ENCODE measurements at places on chromosomes 5 and 9.

GRCh38 chr9:18393340-18394130 lies 80.4 kb upstream of the ADAMTSL1 start:
- DNase-seq, result peak; percentile 24

- no peak for DNase-seq
These were observed 539 bp downstream of the POC5 start for GRCh38 chr5:75716715-75717081.

DNA sequence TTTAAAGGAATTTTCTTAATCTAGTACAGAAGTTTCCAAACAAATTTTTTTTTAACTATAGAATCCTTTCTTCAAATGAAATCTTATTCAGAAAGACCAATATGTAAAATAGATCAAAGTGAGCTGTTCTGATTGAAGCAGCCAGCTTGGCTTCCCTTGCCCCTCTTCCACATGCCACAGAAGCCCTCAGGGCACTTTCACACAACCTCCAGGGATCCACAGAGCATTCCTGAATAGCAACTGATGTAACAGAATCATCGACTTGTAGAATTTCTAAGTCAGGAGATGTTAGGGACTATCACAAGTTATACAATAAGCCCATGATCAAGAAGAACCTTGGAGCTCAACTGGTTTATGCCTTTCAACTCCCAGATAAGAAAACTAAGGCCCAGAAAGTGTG lies 427.8 kb upstream of the C9orf72 start:
- no peak for DNase-seq

DNA sequence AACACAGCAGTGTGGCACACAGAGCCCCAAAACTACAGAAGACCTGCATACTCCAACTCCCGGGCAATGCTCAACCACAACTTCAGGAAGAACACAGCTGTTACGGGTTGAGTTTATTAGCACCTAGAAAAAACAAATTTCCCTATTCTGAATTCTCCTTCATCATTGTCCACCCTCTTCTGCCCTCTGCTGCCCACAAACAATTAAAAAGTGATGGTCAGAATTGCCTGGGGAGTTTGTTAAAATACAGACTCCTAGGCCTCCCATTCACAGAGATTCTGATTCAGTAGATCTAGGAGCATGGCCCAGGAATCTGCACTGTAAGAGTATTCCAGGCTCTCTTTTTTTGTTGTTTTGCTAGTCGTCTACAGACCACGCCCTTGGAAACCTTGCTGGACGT lies 310.6 kb downstream of the NDUFS4 start:
- no peak for DNase-seq
